ENCODE measurements at places on chromosomes 13 and 19. TPM values are rescaled to one million over a fixed set of nuclear protein-coding genes. Genes with fewer than 3 reads are reported as not detected.

- no peak overlapping the region for H3K27ac ChIP-seq
- H3K4me1 ChIP-seq: no peaks in the 10 kb centered on the region
- H3K27me3 ChIP-seq: no peaks in the 10 kb centered on the region
- H3K4me3 ChIP-seq: no peak overlapping the region
These were observed 22.0 kb upstream of the RAP2A start for GRCh38 chr13:97411984-97412383.

GRCh38 chr13:28581451-28581850 is 77.5 kb upstream of the POMP start:
- no peak for DNase-seq
- H3K27ac ChIP-seq: no peak overlapping the region
- H3K36me3 ChIP-seq: no peaks in the 10 kb centered on the region
- no peaks in the 10 kb centered on the region for H3K4me1 ChIP-seq

Gene INSR
- total RNA-seq: 106 TPM

Gene ATP8B3
- 4.7 TPM for total RNA-seq

Gene ZNF878
- total RNA-seq: 0.45 TPM

GRCh38 chr19:13691569-13692435 is 72.5 kb upstream of the MRI1 start:
- no peaks in the 10 kb centered on the region for H3K27me3 ChIP-seq
- H3K27ac ChIP-seq: no peak overlapping the region
- H3K4me1 ChIP-seq: no peaks in the 10 kb centered on the region
- no peaks in the 10 kb centered on the region for H3K36me3 ChIP-seq
- H3K4me3 ChIP-seq: no peak overlapping the region
- DNase-seq: no peak

- no peak overlapping the region for H3K4me3 ChIP-seq
- H3K36me3 ChIP-seq: no peaks in the 10 kb centered on the region
- H3K27me3 ChIP-seq: no peaks in the 10 kb centered on the region
These were observed 173.1 kb downstream of the LACC1 start for GRCh38 chr13:44052780-44053184.

- H3K27ac ChIP-seq: peak overlapping the region; percentile 3
- DNase-seq: no peak
- peaks cover 5% of the 10 kb centered on the region for H3K4me1 ChIP-seq
- H3K36me3 ChIP-seq: peaks cover 2% of the 10 kb centered on the region
These were observed 7.1 kb upstream of the WTIP start for GRCh38 chr19:34474233-34474989.

DNA sequence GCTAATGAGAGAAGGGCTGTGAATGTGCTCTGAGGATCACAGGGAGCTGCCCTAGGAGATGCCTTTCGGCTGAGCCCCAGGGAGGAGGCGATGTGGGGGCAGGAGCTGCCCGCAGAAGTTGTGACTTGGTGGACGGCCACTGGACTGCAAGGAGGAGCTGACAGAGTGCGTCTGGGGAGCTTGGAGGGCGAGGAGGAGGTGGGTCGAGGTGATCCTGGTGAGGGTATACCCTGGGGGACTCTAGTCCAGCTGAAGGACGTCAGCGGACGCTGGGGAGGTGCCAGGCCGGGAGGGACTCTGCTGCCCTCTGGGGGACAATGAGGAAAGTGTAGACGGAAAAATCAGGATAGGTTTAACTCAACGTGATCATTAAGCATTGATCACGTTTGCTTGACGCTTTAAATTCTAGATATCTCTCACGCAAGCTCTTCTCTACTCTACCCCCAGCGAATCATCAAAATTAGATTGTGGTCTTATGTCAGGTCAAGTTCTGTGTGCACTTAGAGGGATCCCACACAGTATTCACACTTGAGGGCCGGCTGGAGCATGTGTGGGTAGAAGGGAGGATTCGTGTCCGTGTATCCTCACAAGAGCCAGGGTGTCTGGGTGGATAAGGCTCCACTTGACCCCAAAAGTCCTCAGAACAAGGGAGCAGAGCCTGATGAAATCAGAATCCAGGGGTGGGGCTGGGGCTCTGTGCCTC is 3.3 kb upstream of the CEACAM7 start:
- H3K27me3 ChIP-seq: no peaks in the 10 kb centered on the region
- H3K36me3 ChIP-seq: no peaks in the 10 kb centered on the region
- H3K4me1 ChIP-seq: no peaks in the 10 kb centered on the region
- H3K4me3 ChIP-seq: no peak overlapping the region
- DNase-seq: no peak
- no peak overlapping the region for H3K27ac ChIP-seq

Gene SIGLEC7
- total RNA-seq: 3.0 TPM

- no peaks in the 10 kb centered on the region for H3K27me3 ChIP-seq
- no peak for DNase-seq
- no peak overlapping the region for H3K4me3 ChIP-seq
- H3K36me3 ChIP-seq: no peaks in the 10 kb centered on the region
- H3K4me1 ChIP-seq: no peaks in the 10 kb centered on the region
- H3K27ac ChIP-seq: no peak overlapping the region
These were observed 31.2 kb downstream of the DLEU7 start for GRCh38 chr13:50812242-50812641.

Gene FXYD1
- total RNA-seq: 202 TPM

DNA sequence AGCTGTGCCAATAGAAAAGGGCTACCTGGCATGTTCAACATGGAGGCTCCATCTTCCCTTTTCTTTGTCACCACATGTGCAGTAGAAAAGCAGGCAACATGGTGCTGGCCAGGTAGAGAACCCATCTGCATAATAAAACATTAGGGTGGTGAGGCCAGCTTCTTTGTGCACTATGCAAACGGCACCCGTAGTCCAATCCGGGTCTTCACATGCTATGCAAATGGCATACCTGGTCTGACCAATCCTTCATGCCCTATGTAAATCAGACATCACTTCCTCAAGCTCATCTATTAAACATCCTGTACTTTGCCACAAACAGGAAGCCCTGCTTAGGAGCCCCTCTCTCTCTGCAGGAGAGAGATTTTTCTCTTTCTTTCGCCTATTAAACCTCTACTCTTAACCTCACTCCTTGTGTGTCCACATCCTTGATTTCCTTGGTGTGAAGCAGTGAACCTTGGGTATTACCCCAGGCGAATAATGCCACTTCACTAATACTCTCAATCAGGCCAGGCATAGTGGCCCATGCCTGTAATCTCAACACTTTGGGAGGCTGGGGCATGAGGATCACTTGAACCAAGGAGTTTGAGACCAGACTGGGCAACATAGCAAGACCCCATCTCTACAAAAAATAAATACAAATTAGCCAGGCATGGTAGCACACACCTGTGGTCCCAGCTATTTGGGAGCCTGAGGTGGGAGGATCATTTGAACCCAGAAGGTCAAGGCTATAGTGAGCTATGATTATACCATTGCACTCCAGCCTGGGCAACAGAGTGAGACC is 111.3 kb upstream of the MRI1 start:
- no peaks in the 10 kb centered on the region for H3K27me3 ChIP-seq
- no peaks in the 10 kb centered on the region for H3K4me1 ChIP-seq
- H3K36me3 ChIP-seq: no peaks in the 10 kb centered on the region
- no peak overlapping the region for H3K4me3 ChIP-seq

Gene ZNF136
- 11.4 TPM for total RNA-seq

- no peaks in the 10 kb centered on the region for H3K4me1 ChIP-seq
- H3K27me3 ChIP-seq: no peaks in the 10 kb centered on the region
- no peak for DNase-seq
- H3K27ac ChIP-seq: no peak overlapping the region
These were observed 6.8 kb downstream of the NAPA start for GRCh38 chr19:47507924-47508553.

Gene SWSAP1
- total RNA-seq: 1.7 TPM

DNA sequence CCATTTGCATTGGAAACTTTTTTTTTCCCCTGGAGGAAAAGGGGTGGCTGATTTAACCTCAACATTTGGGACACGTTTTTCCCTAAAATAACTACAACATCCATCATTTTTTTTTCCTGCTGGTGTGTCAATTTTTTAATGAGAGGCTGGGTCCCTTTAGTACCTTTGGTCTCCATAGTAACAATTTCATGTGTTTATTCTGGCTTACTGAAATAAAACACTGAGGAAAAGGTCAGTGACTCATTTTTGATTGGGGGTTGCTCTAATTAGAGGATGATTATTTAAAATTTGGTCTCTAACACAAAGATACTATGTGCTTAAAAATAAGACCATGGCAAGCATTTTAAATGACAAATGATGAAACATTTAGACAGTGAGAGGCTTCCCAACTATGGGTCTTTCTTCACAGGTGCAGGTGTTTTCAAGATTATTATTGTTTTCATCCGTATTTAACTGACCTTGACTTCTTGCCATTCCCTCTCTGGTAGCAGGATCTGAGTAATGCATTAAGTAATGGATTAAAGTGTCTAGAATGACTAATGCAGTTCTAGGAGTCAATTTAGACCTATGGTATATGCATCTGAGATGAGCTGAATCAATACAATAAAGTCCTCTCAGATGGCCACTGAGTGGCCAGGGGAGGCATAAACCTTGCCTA is 406.4 kb downstream of the KCNRG start:
- DNase-seq: no peak
- no peaks in the 10 kb centered on the region for H3K27me3 ChIP-seq
- H3K36me3 ChIP-seq: no peaks in the 10 kb centered on the region
- peaks cover 9% of the 10 kb centered on the region for H3K4me1 ChIP-seq

DNA sequence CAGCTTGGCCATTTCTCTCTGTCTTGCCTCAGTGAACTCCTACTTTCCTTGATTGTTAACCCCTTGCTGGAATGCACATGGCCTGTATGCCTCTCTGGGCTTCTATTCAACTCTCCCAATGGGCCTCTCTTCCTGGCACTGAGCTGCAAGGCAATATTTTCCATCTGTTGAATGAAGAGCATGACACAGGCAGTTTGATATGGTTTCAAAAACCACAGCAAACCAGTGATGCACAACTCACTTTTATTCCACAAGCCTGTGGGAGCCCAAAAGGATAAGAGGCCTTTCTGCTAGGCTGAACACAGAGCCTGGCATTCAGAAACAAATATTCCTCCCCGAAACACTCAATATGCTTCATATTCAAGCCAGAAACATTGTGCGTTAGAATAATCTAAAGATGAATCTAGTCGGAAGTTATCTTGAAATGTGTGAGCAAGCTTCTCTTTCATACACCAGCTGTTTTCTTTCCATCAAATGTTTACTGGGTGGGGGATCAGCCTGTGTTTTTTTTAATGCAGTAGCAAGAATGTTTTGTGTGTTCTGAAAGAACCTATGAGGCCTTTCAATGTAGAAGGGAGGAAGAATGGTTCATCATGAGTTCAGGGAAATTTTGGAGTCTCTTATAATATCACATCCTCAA is 443.1 kb upstream of the SPRY2 start:
- no peak overlapping the region for H3K4me3 ChIP-seq
- H3K4me1 ChIP-seq: no peaks in the 10 kb centered on the region
- H3K27ac ChIP-seq: no peak overlapping the region
- H3K36me3 ChIP-seq: no peaks in the 10 kb centered on the region
- no peak for DNase-seq

Gene NLRP9
- not detected for total RNA-seq

DNA sequence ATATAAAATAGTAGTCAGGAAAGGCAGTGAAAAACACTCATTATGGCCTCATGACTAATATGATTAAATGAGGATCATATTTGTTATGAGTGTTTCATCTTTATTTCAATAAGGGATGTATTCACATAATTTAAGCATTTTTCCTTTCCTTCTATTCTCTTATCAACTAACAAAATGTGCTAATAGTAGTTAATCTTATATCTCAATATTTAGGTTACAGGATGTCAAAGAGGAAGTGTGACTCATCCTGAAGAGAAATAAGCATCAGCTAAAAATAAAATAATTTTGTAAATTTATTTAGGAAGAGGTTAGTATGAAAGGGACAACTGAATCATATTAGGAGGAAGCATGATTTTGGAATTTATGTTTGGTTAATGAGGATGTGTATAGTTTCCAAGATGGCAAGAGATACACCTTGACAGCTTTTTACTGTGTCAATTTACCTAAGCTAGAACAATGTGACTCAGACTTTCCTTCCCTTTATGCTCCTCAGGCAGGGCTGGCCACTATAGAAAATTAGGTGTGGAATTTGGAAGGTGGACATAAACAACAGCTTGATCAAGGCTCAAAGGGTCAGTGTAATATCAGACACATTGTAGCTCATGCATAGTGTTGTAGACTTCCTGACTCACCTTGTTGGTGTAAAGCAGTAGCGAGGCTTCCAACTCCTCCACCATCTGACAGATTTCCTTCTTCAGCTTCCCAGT is 172.7 kb downstream of the SLITRK1 start:
- no peaks in the 10 kb centered on the region for H3K27me3 ChIP-seq
- H3K36me3 ChIP-seq: no peaks in the 10 kb centered on the region
- H3K4me1 ChIP-seq: no peaks in the 10 kb centered on the region
- H3K27ac ChIP-seq: no peak overlapping the region
- H3K4me3 ChIP-seq: no peak overlapping the region

DNA sequence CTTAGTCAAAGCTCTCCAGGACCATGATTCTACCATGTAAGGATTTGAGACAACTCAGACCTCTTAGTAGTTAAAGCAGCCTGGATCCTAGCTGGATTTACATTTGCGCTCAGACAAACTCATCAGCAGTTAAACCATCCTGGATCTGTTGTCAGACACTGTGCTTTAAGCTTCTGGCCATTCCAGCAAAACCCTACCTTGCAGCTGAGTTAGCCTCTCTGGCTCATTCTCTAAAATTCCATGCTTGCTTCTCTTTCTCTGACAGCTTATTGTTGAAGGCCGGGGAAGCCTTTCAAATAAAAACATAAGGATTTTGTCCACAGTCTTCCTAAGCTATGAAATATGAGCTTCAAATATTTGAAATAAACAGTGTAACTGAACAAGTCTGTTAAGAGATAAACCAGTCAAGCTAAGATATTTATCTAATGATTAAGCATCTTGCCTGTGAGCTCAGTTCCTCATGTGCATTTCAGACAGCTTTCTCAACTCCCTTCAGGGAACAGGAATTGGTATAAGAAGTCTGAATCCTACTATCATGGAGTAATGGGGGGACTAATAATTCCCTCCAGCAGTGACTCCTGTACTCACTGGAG is 89.3 kb downstream of the SLAIN1 start:
- no peak for DNase-seq
- no peaks in the 10 kb centered on the region for H3K4me1 ChIP-seq
- no peak overlapping the region for H3K27ac ChIP-seq
- H3K27me3 ChIP-seq: no peaks in the 10 kb centered on the region

GRCh38 chr13:94178625-94179244 is 300.7 kb downstream of the DCT start:
- H3K27ac ChIP-seq: no peak overlapping the region
- no peaks in the 10 kb centered on the region for H3K4me1 ChIP-seq
- H3K4me3 ChIP-seq: no peak overlapping the region
- H3K27me3 ChIP-seq: no peaks in the 10 kb centered on the region
- H3K36me3 ChIP-seq: no peaks in the 10 kb centered on the region
- no peak for DNase-seq

Gene ZNF729
- not detected for total RNA-seq

Gene VSTM1
- total RNA-seq: not detected

Gene CYP2S1
- total RNA-seq: 1.7 TPM

GRCh38 chr19:32686847-32687475 is 4.7 kb upstream of the NUDT19 start:
- no peak for DNase-seq
- no peaks in the 10 kb centered on the region for H3K4me1 ChIP-seq
- no peak overlapping the region for H3K4me3 ChIP-seq

- H3K4me1 ChIP-seq: peaks cover 3% of the 10 kb centered on the region
- no peaks in the 10 kb centered on the region for H3K27me3 ChIP-seq
- no peak for DNase-seq
- H3K27ac ChIP-seq: no peak overlapping the region
These were observed 89.3 kb downstream of the NUFIP1 start for GRCh38 chr13:44899967-44900366.
